ENCODE measurements at places on chromosomes 6 and 20.

DNA sequence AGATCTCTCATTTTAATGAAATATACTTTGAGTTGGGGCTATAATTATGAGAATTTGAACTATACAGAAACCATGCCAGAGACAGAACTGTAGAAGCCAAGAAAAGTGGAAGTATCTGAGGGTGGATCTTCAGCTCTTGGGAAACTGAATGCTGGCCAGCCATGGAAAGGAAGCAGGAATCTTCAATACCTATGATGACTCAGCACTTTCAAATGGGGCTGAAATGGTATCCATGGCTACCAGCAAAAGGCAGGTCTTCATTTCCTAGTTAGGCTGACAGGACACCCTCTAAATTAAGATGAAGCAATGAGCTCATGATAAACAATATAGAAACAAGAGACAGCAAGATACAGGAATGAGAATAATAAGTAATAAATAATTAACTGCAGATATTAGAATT is 171.3 kb downstream of the COL21A1 start:
- no peak for DNase-seq

DNA sequence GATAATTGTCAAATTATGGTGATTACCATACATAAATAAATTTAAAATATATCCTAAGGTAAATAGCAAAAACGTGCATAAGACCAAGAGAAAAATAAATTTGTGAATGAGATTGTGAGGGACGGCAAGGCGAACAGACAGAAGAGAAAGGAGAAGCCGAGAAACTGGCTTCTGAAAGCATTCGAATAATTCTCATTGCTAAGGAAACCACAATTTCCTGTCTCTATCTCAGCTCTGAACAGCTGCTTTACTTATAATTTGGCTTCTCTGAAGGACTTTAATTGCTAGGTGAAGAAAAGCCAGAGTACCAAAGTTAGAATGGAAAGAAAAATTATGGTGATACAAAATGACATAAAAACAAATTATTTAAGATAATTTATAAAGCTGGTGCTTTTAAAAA is 79.0 kb upstream of the RGS17 start:
- DNase-seq = no peak

DNA sequence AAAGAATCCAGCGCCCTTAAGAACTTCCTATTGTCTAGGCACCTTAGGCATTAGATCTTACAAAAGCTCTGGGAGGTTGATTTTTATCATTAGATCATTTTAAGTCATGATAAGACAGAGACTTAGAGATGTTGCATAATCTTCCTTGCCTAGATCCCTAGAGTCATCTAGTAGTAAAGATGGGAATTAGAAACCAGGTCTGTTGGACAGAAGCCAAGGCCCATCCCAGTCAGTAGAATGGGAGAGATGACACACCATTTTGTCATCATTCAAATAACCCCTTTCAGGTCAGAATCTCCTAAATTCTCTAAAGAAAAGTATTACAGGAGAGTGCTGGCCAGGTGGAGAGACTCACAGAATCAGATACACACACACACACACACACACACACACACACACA is 579.1 kb downstream of the BMP2 start:
- no peak for DNase-seq

DNA sequence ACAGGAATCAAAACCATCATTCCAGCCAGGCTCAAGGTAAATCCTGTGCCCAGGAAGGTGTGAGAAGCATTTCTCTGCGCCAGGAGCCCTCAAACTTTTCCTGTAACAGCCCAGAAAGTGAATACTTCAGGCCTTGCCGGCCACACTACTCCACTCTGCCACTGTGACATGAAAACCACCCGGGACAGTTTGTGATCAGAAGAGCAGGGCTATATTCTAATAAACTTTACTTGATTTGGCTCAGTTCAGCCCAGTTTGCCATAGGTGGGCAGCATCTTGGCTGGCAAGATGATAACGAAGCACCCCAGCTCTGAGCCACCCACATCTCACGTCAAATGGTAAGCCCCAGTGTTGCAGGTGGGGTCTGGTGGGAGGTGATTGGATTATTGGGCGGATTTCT is 249.4 kb downstream of the DLL1 start:
- no peak for DNase-seq

- DNase-seq = no peak
Observed at GRCh38 chr6:170344631-170345576, 38.3 kb downstream of the FAM120B start.

DNA sequence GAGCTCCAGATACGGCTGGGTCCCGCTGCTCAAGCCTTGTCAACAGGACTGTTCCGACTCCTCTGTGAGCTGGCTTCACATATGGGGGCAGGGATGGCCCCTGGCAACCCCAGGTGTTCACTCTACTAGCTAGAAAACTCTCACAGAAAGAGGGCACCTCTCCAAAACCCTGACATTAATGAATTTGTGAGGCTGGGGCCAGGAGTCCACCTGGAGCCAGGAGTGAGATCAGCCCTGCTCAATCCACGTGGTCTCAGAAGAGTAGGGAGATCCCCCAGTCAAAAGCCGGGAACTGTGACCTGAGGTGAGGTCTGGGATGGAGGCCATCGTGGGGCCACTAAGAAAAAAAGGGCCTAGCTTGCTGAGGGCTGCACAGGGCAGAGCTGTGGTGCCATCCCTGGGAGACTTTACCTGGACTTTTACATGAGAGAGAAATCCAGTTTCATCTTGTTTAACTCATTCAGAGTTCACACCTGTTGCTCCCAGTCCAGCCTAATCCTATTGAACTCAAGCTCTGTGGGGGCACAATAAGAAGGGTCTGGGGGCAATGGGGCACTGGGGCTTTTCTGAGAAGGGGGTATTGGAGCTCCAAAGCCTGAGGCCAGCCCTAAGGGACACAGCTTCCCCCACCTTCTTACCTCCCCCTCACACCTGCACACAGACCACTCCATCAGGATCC is 144.3 kb upstream of the MLN start:
- DNase-seq = no peak

- DNase-seq = no peak
Observed at GRCh38 chr20:45085867-45086266, 15.1 kb downstream of the KCNS1 start.

GRCh38 chr20:21936720-21937380 is 231.4 kb downstream of the PAX1 start:
- DNase-seq = no peak

DNA sequence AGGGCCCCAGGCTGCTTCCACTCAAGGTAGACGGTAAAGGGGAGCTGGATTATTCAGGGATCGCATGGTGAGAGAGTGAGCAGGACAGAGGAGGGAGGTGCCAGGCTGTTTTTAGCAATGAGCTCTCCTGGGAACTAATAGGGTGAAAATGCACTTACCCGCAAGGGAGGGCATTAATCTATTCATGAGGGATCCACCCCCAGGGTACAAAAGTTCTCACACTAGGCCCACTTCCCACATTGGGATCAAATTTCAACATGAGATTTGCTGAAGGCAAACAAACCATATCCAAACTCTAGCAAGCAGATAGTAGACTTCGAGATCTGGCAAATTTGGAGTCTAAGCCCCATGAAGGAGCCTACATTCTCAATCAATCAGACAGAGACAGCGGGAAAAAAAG is 408.6 kb downstream of the RNF144B start:
- DNase-seq = no peak

- DNase-seq = no peak
Observed at GRCh38 chr6:21371676-21372171, 221.8 kb upstream of the SOX4 start.

GRCh38 chr20:34296468-34296867 is 6.7 kb downstream of the AHCY start:
- DNase-seq = no peak

DNA sequence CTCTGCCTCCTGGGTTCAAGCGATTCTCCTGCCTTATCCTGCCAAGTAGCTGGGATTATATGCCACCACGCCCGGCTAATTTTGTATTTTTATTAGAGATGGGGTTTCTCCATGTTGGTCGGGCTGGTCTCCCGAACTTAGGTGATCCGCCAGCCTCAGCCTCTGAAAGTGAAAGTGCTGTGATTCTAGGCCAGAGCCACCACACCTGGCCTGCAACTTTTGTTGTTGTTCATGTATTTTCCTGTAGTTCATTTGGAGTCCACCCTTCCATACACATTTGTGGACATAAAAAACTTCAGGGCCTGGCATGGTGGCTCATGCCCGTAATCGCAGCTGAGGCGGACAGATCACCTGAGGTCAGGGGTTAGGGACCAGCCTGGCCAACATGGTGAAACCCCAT is 14.5 kb downstream of the HSPA1B start:
- DNase-seq = peak; percentile 67
